DMS 273 treated with DMSO at 0.1 percent for 48 hours (cell line): ENCODE measurements at places on chromosomes 6 and 20.

DNA sequence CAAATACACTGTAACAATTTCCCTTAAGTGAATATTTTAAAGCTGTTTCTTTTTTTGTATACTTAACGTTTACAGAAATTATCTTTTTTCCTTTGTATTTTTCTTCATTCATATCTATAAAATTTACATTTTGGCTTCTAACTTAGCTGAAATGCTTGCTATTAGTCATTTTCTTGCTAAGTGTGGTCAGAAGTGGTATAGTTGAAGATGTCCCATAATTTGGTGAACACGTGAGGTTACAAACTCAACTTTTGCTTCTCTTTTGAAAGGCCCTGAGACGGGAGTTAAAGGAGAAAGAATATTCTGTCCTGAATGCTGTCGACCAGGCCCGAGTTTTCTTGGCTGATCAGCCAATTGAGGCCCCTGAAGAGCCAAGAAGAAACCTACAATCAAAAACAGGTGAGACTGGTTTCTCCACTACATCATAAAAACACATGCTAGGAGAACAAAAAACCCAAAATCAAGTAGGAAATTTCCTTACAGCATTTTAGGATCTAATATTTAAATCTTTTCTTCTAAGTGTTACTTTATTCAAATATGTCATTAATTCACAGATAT is 445.0 kb downstream of the UTRN start:
- DNase-seq, result no peak

- no peak for DNase-seq
These were observed 599.8 kb downstream of the COL12A1 start for GRCh38 chr6:74605922-74606581.

GRCh38 chr20:9081423-9081966 is 12.6 kb downstream of the PLCB4 start:
- peak; percentile 42 for DNase-seq

DNA sequence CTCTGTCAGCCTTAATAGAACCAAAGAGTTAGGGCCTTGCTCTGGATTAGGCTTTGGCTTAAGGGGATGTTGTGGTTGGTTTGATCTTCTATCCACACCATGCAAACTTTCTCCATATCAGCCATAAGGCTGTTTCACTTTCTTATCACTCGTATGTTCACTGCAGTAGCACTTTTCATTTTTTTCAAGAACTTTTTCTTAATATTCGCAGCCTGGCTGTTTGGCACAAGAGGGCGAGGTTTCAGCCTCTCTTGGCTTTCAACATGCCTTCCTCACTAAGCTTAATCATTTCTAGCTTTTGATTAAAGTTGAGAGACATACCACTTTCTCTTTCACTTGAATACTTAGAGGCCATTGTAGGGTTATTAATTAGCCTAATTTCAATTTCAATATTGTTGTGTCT is 193.1 kb downstream of the NRN1 start:
- DNase-seq, result no peak

GRCh38 chr6:124924333-124924759 is 37.9 kb upstream of the RNF217 start:
- DNase-seq, result no peak
